ENCODE measurements at places on chromosomes 5 and 9. TPM values are rescaled to one million over a fixed set of nuclear protein-coding genes. Genes with fewer than 3 reads are reported as not detected.
A peak's percentile ranks its signal among the peaks of the same experiment; 100 is the strongest.

Gene LCP2
- total RNA-seq: 68.6 TPM

GRCh38 chr9:109776391-109776790 is 3.6 kb upstream of the PALM2AKAP2 start:
- no peak for DNase-seq

Gene PCDHB12
- 1.9 TPM for total RNA-seq

Gene SGCD
- total RNA-seq: 2.5 TPM

- DNase-seq: no peak
Measured at GRCh38 chr5:82719368-82719767, 357.8 kb downstream of the TMEM167A start.

DNA sequence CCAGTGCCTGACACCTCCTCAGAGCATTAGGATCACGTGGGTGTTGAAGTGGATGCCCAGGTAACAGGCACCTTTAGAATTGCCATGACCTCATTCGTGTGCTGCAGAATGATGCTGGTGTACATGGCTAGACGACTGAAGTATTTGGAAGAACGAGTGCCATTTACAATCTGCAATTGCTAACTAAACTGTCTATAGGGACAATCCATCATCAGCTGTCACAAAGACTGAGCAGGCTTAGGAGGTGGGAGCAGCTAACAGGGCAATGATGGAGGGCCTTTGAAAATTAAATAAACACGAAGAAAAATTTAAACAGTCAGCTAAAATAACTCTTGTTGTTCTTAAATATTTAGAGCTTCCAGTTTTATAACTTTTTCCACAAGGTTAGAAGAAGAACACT is 375.8 kb downstream of the GADD45G start:
- no peak for DNase-seq

- no peak for DNase-seq
Measured at GRCh38 chr5:137498301-137498735, 808 bp downstream of the SPOCK1 start.

DNA sequence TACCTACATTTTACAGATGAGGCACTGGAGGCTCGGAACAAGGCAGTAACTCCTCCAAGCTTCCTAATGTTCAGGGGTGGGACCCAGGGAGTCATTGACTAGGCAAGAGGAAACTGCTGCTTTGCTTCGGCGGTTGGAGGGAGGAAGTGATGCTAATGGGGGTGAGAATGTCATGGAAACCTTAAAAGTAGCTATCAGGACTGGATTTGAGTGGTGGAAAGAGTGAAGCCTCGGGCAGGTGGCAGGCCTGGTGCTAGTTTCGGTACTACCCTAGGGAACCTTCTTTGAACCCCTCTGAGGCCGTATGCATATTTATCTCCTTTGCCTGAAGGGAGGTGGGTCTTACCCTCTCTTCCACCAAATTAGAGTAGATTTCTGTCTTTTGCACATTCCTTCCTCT is 1.6 kb downstream of the BSPRY start:
- DNase-seq: no peak

Gene UIMC1
- 24.3 TPM for total RNA-seq

GRCh38 chr9:126781186-126782052 is 23.4 kb upstream of the ZBTB43 start:
- peak; percentile 85 for DNase-seq

DNA sequence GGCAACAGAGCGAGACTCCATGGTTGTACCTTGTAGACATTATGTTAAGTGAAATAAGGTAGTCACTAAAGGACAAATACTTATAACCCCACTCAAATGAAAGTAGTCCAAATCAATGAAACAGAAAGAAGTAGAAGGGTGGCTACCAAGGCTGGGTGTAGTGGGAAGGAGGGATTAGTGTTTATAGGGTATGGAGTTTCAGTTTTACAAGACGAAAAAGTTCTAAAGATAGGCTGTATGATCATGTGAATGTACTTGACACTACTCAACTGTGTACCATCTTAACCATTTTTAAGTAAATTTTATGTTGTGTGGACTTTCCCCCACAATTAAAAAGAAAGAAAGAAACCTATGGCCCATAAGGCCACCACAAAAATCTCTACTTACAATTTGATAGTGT is 32.2 kb downstream of the ALDH7A1 start:
- no peak for DNase-seq

- DNase-seq: no peak
Measured at GRCh38 chr9:125890826-125891225, 143.7 kb downstream of the PBX3 start.

GRCh38 chr5:139419226-139420192 is 15.6 kb upstream of the SPATA24 start:
- DNase-seq: no peak

DNA sequence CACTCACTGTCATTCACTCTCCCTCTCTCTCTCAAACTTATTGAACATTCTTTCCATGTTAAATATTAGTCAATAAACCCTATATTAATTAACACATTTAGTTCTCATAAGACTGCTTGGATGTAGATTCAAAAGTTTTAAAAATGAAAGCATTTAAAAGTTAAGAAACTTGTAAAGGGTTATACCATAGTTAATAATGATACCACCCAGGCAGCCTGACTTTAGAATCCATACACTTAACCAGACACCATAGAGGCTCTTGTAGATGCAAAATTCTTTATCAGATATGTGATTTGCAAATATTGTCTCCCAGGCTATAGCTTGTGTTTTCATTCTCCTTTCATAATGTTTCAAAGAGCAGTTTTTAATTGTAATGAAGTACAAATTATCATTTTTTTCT is 335.8 kb upstream of the ACTBL2 start:
- DNase-seq: no peak

Data from omental fat pad (tissue), 4 donors.